ENCODE measurements at places on chromosomes 4 and X.

DNA sequence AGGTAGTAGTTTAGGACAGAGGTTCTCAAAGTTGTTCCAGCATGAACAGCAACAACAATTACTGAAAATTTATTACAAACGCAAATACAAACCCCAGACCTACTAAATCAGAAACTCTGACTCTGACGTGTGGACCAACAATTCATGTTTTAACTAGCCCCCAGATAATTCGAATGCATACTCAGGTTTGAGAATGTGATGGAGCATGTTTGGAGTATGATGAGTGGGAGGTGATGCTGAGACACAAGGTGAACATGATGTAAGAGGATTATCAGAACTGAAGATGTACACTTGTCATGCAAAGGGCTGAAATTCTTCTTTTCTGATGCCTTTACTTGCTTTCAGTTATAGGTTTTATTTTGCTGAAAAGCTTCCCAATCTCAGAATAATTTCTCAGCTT, 323.0 kb downstream of the INPP4B start:
- no peak for DNase-seq

GRCh38 chr4:166165829-166166420, 292.9 kb downstream of the TLL1 start:
- no peak for DNase-seq

- DNase-seq, result peak; percentile 61
Observed at GRCh38 chr4:148025981-148026380, 294.1 kb downstream of the ARHGAP10 start.

GRCh38 chr4:2378401-2378800, 40.0 kb downstream of the ZFYVE28 start:
- DNase-seq, result no peak

- DNase-seq, result no peak
Observed at GRCh38 chr4:129218360-129218759, 122.4 kb downstream of the C4orf33 start.

All from endodermal cell (in vitro differentiated cells).